ENCODE measurements at places on chromosomes 3 and 15. TPM values are rescaled to one million over a fixed set of nuclear protein-coding genes. Genes with fewer than 3 reads are reported as not detected.

The GOLGA8S gene
- total RNA-seq: 0.11 TPM

The HCLS1 gene
- total RNA-seq: 0.86 TPM

DNA sequence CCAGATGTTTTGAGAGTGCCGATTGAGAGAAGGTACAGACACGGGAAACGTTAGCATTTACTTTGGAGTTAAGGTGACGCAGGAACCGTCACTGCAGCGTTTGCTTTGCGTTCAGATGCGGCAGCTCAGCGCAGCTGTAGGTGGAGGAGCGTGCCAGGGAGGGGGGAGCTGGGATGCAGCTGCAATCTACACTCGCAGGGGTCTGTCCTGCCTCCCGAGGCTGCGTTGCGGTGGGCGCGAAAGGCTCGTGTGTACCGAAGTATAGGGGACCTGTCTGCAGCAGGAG lies 425 bp upstream of the FYTTD1 start:
- no peak for DNase-seq

DNA sequence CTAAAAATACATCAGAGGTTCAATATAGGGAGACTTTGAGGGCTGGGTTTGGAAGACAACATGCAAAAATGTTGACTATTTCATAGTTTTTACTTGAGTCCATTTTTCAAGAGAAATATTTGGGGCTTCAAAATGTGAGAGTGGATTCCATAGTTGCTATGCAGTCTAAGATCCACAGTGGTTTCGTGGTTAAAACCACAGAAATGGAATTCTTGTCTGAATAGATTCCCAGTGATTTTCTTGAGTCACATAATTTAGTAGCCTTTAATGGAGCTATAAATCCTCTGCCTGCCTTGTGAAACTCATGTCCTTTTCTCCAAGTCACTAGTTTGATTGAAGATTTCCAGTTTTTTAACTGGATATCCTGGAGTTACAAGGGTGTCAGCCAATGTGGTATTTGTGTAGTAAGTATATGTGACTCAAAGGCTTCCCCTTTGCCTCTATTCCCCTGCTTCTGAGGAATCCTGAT lies 94.7 kb upstream of the RBMS3 start:
- no peak for DNase-seq

GRCh38 chr3:190016966-190017365 lies 103.7 kb downstream of the P3H2 start:
- DNase-seq: no peak

All from H1 (cell line).